ENCODE measurements at places on chromosomes 3 and 15.

DNA sequence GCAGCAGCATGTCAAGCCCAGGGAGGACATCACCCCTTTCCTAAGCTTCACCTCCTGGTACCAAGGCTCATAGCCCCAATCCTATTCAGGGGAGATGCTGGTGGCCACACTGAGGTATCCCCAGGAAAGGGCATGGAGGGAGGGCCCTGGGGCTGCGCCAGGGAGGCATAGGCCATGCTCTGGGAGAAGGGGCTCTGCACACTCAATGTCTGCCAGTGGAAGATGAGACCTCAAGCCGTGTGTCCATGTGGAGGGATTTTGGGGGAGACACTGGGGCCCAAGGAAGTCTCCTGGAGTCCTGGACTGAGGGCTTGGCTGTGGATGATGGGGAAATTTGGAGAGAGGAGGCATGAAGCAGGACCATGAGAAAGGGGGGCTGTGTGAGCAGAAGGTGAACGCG is 21.2 kb upstream of the PRR23E start:
- DNase-seq, result no peak

- no peak for DNase-seq
Observed at GRCh38 chr3:28682121-28682520, 333.5 kb upstream of the AZI2 start.

DNA sequence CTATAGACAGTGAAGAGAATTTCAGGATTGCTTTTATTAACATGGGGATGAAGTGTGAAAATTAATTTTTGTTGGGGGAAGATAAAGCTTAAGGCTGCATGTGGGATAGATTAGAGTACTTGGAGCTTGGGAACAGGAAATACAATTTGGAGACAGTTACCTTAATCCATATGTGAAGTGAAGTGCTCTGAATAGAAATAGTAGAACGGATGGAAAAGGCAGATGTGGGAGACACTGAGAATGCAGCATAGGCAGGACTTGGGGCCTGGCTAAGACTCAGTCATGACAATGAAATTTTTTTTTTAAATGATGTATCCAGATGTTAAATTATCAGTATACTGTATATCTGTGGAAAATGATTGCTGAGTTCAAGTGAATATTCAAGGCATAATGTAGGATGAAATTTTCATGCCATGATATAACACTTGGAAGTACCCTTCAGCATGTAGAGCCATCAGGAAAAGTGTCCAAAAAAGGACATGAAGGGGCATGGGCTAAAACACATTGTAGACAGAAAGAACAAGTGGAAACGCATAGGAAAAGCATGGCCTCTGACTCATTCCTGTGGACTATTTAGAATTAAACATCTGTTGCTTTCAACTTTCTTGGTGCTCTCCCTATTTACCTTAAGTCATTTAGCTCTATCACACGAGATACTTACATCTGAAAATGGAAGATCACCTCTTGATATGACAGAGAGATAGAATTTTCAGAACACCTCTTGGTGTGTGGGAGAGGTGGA is 134.8 kb downstream of the RBMS3 start:
- no peak for DNase-seq

- no peak for DNase-seq
Observed at GRCh38 chr15:41443275-41443674, 26.4 kb downstream of the RTF1 start.

GRCh38 chr3:62128051-62128450 is 245.3 kb downstream of the FEZF2 start:
- no peak for DNase-seq

DNA sequence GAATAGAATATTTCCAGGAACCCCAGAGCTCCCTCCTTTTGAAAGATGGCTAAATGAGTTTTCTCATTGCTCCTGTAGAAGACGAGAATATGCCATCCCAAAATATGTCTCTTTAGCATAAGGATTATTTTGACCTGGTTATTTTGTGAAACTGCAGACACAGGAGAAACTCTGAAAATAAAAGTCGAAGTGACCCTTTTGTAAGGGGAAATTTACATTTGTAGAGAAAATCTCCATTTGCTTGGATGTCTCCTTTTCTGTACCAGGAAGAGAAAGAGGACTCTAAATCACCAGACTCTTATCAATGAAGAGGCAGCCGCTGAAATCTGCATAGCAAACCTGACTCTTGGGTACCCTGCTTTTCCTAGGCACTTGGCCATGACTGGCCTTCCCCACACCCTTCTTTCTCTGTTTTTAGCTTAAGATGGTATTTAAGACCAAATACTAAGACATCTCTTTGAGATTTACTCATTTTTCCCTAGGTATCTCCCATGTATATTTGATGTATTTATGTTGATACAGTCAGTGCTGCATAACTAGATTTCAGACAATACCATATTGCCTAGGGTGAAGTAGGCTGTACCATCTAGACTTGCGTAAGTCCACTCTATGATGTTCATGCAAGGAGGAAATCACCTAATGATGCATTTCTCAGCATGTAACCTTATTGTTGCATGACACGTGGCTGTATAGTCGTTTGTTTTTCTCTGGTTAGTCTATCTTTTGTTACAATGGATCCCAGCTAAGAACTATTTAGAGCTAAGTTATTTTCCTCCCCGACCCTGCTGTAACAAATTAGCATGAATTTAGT is 98.2 kb upstream of the UBE3A start:
- no peak for DNase-seq

DNA sequence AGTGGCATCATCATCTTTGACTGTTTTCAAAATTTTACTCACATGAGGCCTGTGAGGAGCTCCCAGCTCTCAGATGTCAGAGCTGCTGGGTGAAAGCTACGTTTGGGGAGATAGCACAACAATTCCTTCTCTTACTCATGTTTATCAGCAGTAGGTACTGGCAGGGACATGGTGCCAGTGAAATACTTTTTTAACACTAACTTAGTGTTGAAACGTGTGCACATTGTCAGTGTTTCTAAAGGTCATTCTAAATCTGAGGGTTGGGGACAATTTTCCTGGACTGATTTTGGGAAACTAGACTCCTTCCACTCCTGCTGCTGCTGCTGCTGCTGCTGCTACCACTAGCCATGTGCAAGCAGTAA is 487.4 kb downstream of the PDCD6IP start:
- DNase-seq, result no peak

DNA sequence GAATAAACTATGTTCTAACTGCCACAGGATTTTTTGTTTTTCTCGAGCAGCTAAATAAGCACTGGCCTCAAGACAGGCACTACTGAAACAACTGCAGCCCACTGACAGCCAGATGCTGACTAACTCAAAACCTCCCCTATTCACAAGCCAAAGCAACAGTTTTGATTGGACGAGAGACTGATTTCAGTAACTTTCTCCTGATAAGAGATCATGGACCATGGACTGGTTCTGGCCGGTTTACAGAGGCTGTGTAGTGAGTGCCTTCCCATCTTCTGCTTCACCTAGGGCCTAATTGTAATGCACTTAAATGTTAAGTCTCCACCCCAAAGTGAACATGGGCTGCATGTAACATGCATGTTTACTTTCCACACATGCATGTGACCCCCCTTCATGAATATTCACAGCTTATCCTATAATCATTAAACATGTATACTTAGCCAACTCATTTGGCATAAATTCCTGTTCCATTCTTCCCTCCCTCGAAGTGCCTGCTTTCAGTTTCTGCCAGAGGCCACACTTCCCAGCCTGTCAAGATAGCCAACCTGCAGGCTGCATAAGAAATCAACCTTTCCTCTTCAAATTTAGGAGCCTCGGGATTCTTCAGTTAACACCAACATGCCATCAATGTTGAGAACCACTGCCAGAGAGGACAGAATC is 108.2 kb downstream of the ULK4 start:
- DNase-seq, result no peak

GRCh38 chr3:125437631-125438435 is 62.7 kb upstream of the ZNF148 start:
- peak; percentile 26 for DNase-seq

DNA sequence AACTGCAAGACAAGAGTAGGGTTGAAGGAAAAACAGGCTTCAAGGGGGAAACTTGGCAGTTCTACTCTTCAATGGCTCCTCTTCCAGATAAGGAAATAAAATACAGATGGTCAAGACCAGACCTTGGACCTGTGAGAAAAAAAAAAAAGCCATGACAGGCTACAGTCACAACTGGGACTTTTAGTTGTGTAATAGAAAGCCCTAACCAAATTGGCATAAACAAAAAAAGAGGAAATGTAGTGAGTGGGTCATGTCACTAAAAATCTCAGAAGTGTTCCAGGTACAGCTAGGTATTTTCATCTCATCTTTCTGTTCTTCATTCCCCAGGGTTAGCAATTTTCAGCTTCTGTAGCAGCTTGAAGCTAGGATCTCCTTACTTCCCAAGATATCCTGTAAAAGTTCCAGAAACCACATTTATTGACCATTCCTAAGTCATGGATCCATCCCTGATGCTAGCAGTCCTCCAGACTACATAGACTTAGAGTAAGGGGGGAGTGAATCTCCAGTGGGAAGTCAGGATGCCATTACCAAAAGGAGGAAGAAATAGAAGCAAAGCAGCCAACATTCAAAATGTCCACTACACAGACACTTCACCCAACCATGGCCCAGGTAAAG is 61.0 kb upstream of the CSTA start:
- DNase-seq, result no peak

DNA sequence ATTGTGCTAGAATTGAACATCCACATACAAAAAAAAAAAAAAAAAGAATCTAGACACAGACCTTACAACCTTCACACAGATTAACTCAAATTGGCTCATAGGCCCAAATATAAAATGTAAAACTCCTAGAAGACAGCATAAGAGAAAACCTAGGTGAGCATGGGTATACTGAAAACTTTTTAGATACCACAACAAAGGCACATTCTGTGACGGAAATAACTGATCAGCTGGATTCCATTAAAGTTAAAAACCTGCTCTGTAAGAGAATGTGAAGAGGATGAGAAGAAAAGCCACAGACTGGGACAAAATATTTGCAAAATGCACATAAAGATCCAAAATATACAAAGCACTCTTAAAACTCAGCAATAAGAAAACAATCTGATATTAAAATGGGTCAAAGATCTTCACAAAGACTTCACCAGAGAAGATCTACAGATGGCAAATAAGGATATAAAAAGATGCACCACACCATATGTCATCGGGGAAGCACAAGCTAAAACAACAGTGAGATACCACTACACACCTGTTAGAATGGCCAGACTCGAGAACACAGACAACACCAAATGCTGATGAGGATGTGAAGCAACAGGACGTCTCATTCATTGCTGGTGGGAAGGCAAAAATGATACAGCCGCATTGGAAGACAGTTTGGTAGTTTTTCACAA is 167.9 kb downstream of the PDE8A start:
- no peak for DNase-seq

DNA sequence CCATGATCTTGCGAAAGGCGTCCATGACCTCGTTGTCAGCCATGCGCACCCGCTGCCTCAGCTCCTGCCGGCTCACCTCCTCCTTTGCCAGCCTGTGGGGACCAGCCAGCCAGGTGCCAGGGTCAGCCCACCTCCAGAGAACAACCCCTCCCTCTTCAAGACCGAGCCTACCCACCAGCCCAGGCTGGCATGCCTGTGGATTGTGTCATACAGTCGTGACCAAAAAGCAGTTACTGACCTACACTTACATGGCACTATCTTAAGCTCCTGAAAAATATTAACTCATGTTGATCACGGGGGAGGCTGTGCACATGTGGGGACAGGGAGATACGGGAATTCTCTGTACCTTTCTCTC is 10.7 kb upstream of the CAMK1 start:
- DNase-seq, result no peak

GRCh38 chr15:29835301-29835700 is 13.0 kb upstream of the TJP1 start:
- DNase-seq, result no peak

- no peak for DNase-seq
Observed at GRCh38 chr3:16060358-16060852, 114.1 kb upstream of the GALNT15 start.

DNA sequence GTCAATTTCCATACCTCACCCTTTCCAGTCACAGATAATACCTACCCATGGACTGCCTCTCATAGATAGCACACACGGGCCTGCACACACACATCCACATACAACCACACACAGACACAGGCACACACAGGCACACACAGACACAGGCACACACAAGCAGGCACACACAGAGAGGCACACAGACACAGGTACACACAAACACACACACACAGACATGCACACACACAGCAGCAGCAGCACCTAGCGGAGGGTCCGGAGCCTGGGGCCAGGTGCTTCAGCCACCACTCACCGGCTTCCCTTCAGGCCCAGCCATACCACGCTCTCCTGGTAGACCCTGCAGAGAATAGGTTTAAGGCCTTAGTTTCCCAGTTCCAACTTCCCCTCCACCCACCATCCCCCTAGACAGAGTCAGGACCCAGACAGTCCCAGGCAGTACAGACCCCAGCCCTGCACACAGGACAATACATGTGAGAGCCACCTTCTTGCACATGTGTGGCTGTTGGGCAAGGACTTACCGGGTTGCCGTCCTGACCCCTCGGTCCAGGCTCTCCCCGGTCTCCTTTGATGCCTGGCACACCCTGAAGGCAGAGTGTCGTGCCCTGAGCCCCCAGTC is 10.5 kb upstream of the UCN2 start:
- DNase-seq, result no peak

Data from stimulated activated CD8-positive, alpha-beta memory T cell treated with anti-CD3 and anti-CD28 coated beads, Interleukin-7, amount 100 ng/mL, for 4 hours (primary cell).